Activated CD8-positive, alpha-beta memory T cell treated with anti-CD3 and anti-CD28 coated beads for 1 hour (primary cell): ENCODE measurements at places on chromosomes 7 and 10.

- DNase-seq, result no peak
These were observed 43.2 kb downstream of the PPP1R3C start for GRCh38 chr10:91589658-91590035.

- no peak for DNase-seq
These were observed 822 bp downstream of the SHOC2 start for GRCh38 chr10:110919971-110920881.

GRCh38 chr7:135886345-135887132 lies 90.6 kb downstream of the MTPN start:
- DNase-seq, result no peak

DNA sequence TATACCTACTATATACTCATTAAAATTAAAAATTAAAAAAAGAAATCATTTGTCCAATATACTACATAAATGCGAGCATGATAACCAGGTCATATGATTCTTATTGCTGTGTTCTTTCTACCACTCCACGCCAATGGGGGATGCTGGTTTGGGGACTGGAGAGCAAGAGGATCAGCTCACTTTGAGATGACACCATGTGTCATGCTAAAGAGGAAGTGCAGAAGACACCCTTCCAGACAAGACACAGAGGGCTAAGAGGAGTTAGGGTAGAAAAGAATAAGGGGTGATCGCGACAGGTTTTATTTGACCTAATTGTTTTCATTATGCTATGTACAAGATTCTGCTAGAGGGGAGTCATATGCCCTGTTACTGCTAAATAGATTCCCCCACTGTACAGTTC lies 33.8 kb upstream of the MGAM2 start:
- no peak for DNase-seq

DNA sequence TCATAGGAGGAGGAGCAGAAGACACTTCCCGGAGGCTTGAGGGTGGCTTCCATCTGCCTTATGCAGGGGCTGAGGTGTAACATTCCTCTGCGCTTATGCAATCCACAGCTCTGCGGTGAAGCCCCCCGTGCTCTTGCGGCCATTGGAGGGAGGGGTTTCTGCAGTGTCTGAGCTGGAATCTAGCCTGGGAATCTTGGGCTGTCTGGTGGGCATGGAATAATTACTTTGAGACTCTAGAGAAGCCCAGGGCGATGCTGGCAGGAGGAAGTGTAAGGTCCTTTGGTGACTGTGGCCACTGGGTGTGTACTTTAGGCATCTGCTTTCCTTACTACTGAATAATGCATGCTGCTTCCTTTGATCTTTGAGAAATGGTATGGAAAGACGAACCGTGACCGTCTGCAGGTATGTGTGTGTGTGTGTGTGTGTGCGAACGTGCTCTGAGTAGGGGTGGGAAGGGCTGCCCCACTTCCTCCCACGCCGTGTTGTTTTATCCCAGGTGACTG lies 181.0 kb downstream of the PRPF18 start:
- no peak for DNase-seq

GRCh38 chr10:90592638-90593302 lies 265.1 kb downstream of the HTR7 start:
- DNase-seq, result no peak

GRCh38 chr7:157684157-157684908 lies 347.5 kb downstream of the DNAJB6 start:
- no peak for DNase-seq

DNA sequence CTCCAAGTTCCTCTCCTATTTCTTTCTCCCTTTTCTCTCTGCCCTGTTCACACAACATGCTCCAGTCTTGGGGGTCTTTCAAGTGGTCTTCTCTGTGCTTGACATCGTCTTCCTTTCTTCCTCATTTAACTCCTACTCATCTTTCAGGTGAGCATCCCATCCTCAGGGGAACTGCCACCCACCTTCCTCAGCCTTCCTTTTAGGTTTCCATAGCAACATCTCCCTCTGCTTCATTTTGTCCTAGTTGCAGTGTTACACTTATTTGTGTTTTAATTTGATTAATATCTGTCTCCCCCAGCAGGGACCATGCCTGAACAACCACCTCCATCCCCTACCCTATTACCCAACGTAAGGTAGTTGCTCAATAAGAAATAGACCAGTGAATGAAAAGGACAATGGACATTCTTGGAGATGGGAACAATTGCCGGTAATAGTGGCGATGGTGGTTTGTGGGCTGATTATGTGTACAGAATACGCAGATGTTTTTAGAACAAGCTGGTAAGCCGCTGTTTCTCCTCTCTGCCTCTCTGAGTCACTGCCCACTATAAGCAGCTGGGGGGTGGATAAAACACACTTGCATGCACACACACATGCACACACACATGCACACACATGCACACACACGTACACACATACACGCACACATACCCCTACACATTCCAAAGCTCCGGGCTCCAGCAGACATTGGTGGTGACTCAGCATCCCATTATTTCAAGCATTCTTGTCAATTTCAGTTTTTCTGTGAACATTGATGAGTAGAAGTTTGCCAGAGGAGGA lies 251.6 kb downstream of the GATA3 start:
- DNase-seq, result no peak

DNA sequence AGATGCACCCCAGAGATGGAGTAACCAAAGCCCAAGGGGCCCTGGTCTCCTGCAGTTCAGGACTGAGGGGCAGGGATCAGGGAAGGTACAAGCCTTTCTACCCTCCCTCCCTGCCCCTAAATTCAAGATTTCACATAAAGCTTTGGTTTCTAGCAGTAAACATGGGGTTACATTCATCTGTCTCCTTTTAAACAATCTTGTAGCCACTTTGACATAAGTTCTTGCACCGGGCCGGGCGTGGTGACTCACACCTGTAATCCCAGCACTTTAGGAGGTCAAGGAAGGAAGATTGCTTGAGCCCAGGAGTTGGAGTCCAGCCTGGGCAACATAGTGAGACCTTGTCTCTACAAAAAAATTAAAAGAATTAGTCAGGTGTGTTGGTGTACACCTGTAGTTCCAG lies 4.0 kb upstream of the ACTR3C start:
- no peak for DNase-seq

DNA sequence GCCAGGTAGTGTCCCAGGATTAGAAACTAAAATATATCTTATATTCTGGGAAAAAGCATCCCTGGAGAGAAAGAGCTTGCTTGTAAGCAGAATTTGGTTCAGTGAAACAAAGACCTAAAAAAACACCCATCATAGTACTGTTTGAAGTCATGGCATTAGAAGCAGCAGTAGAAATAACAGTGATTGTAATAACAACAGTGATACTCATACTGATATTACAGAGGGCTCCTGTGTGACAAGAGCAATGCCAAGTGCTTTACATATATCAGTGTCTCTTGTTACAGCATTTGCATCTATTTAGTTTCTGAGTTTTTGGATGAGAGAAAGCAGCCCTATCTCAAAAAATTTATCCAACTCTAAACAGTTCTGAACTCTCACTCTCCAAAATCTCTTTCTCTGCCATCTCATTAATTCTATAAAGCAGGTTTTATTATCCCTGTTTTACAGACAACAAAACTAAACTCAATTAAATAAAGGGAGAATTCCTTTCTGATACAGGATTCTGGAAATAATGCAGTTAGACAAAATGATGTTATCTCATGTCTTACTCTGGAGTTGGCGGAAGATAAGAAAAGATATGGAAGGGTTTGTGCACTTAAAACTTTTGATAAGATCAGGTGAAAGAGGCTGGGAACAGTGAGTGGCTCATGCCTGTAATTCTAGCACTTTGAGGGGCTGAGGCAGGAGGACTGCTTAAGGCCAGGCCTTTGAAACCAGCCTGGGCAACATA lies 146.5 kb upstream of the AOAH start:
- DNase-seq, result no peak

- no peak for DNase-seq
These were observed 6.5 kb downstream of the DUSP5 start for GRCh38 chr10:110504111-110504735.

GRCh38 chr7:36600869-36601530 lies 123.3 kb downstream of the AOAH start:
- no peak for DNase-seq

DNA sequence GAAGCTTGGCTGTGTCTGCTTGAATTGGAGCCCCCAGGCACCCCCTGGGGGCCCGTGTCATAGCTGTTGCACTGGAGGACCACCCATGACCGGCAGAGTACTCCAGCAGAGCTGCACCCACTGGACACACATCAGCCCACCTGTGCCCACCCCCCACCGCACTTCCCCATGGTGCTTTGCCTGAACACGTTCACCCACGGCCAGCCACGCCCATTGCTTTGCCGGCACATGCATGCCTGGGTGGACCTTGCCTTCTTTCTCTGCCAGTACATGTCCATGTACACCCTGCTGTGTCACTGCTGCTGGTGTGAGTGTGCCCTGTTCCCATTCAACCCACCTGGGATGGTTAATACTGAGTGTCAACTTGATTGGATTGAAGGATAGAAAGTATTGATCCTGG lies 88.7 kb downstream of the SAMD9 start:
- DNase-seq, result no peak
